ENCODE measurements at places on chromosomes 7 and 10.

DNA sequence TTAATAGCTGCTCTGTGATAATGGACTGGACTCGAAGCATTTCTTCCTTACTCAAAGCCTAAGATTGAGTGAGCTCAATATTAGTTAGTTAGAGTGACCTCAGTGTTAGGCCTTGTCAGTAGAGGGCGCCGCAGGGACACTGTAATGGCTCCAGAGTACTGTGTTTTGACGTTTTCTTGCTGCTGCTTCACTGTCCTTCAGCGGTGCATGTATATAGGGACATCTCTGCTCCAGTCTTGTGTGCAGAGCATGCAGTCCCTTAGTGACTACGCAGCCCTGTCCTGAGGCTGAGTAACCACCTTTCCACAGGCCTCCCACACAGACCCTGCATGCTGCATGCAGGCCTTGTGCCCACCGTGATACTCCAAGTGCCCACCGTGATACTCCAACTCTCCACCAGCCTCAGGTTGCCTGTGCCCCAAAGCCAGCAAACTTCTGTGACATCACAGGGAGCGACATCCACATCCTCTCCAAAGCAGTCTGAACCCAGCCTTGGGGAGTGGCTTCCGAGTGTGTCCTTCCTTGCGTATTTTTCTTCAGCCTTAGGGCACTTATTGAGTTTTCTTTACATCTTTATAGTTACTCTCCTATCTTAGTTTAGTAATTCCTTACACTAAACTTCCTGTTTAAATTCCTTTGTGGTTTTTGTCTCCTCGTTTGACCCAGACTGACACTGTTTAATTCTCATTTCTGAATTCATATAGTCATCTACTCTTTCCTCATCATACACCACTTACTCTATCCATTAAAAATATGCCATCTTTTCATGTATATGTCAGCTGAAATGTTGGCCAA lies 118.2 kb downstream of the JAZF1 start:
- DNase-seq, result peak; percentile 22

DNA sequence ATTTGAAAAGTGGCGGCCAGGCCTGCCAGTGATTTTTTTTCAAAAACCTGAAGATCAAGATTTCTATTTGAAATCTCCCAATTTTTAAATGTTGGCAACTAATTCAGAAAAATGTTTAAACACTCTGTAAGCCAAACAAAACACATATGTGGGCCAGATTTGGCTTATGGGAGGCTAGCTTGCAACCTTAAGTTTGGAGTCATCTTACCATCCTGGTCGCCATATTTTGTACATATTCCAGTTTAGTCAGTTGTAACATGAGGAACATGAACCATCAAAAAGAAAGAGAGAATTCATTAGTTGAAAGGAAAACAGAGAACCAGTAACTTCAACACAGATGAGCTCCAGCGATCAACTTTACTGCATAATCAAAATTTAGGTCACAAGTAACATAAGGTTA lies 115.4 kb downstream of the TMEM26 start:
- no peak for DNase-seq

DNA sequence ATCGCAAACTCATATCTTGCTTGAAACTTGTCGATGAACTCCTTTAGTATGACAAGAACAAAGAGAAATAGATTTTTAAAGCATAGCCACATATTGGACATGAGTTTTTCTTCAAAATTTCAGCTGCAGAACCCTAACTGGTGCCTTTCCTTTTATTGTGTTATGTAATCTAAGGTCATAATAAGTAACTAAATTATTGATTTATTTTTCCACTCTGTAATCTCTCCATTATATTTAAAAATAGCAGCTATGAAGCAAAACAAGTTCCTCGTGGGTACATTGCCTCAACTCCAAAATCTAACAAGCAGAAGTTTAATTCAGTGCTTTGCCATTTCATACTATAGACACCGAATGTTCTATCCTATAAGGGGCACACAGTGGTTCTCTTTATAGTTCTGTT lies 159.2 kb upstream of the PRSS1 start:
- DNase-seq, result no peak

DNA sequence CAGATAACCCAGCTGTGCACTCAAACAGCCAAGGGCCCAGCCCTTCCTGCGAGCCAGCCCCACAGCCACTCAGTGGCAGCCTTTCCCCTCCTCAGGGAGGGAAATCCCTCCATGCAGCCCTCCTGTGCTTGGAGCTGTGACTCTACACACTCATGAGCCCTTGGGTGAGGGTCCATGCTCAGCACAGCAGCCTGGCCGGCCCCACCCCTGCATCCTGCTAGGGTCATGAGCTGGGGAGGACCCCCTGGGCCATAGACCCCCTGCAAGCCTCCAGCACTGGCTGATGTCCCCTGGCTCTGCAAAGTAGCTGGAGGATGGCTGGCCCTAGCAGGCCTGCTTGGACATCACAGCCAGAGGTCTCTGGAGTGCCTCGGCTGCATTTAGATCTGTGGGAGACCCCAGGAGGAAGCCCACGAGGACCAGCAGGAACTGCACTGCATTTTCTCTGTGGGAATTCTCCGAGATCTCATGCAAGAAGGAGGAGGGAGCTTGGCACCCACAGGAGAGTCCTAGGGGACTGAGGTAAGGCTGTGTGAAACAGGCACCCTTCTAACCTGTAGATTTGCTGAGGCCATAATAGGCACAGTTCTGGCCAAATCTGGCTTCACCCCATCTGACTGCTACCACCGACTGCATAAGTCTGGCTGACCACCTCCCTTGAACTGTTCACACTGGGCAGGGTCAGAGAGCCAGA lies 17.4 kb downstream of the TMEM273 start:
- DNase-seq, result no peak

GRCh38 chr10:80596391-80597257 lies 58.9 kb downstream of the SH2D4B start:
- DNase-seq, result peak; percentile 34

GRCh38 chr10:24680647-24681524 lies 42.8 kb downstream of the ARHGAP21 start:
- DNase-seq, result no peak
